ENCODE measurements at places on chromosomes 3 and 15.

DNA sequence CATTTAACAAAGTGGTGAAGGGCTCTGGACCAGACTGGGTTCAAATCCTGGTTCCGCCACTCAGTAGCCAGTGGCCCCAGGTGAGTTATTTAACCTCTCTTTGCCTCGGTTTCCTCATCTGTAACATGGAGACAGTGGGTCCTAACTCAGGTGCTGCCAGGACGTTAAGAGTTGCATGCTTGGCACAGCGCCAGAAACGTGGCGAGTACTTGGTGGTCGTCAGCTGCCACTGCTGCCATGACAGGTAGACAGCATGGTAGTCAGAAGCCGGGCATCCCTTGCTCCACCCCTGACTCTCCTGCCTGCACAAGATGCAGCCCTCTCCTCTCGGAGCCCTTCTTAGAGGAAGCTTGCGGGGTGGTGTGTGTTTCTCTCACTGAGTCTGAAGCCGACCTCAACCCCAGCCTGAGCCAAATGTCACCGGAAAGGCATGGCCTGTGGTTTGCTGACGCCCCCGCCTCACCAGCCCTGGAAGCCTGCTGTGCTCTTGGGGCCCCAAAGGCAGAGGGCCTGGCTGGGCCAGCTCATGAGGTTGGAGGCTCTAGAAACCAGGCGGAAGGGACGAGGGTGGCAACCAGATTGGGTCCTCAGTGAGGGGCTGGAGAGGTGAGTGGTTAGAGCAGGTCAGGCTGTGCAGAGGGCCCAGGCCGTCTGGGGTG is 160.8 kb upstream of the TLE3 start:
- DNase-seq, result no peak

DNA sequence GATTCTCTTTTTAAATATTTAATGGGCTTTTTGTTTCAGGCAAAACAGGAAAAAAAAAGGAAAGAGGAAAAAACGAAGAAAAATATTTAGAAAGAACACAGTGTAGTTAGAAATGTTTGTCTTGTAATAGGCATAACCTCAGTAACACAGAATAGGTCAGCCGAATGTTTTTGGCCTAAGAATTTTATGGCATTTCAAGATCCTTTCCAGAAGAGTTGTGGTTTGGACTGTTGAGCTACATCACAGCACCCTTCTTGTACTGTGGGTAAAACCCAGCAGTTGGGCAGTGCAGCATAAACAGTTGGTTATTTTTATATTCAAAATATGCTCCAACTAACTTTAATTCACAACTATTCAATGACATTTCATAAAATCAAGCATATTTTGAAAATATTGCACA is 474.4 kb upstream of the AGTR1 start:
- DNase-seq, result no peak

GRCh38 chr3:65884071-65884470 is 154.6 kb downstream of the MAGI1 start:
- DNase-seq, result no peak

DNA sequence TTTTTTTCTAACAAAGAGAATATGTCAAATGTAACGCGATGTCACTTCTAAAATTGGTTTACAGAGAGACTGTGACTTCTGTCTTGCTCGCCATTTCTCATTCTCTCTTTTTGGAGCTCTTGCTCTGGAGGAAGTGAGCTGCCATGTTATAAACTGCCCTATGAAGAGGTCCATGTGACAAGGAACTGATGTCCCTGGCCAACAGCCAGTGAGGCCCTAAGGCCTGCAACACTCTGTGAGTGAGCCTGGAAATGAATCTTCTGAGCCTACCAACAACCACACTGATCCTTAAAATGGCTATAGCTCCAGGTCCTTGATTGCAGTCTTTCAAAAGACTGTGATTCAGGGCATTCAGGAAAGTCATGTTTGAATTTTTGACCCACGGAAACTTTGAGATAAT is 49.9 kb downstream of the NMD3 start:
- no peak for DNase-seq

DNA sequence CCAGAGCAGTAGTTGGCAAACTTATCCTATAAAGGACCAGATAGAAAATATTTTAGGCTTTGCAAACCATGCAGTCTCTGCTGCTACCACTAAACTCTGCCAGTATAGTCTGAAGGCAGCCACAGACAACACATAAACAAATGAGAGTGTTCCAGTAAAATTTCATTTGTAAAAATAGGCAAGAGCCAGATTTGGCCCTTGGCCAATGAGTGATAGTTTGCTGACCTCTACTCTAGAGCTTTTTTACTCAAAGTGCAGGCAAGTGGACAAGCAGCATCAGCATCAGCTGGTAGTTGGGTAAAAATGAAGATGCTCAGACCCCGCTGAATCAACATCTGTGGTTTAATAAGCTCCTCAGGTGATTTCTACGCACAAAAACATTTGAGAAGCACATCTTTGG is 269.8 kb downstream of the NTRK3 start:
- no peak for DNase-seq

DNA sequence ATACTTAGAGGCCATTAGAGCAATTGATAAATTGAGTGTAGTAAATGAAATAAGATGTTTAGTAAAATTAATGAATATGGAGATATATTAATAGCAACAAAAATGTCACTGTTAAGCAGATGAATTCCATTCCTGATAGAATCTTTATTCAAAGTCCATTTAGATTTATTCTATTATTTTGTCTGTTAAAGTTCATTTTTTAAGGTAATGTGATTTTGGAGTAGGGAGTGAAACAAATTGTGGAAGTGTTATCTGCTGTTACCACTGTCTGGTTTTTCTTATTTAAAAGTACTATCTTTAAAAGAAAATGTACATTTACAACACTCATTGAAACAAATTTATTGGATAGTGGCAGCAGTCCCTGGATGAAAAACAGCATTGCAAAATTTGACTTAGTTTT is 70.4 kb downstream of the PPM1L start:
- no peak for DNase-seq

DNA sequence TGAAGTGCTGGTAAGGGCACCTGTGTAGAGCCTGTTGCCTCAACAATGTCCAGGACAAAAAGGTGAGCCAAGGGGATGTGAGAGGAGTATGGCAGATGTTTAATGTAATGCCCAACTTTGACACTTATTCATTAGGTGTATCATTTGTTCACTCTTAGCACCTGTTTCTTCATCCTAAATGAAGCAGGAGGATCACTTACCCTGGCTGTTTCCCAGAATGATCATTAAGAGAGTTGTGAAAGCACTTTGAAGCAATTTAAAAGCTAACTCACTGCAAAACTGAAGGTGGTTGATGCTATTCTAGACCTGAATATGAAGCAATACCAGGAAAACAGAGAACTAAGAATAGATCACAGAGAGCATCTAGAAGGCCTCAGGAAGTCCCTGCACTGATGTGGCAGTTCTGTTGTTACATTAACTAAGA is 3.4 kb upstream of the HHLA2 start:
- DNase-seq, result no peak

GRCh38 chr3:156997351-156997750 is 162.6 kb downstream of the CCNL1 start:
- DNase-seq, result no peak

- DNase-seq, result no peak
Observed at GRCh38 chr3:53198256-53198977, 37.4 kb downstream of the PRKCD start.

DNA sequence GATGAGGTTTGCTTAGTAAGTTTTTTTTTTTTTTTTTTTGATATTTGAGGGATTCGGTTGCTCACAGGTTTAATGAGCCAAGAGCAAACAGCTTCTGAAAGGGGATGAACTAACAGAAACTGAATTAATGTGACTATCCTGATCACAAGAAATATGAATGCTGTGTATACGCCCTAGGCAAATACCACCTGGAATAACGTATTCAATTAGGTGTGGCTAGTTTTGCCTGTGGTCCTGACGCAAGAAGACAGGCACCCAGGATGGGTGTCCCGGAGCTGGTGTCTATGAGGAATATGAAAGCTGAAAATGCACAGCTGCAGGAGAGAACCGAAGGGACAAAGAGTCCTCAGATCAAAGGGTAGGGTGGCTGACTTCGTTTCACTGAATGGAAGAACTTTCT is 14.6 kb downstream of the LSG1 start:
- DNase-seq, result no peak

GRCh38 chr3:187533797-187534196 is 136.4 kb downstream of the SST start:
- no peak for DNase-seq

DNA sequence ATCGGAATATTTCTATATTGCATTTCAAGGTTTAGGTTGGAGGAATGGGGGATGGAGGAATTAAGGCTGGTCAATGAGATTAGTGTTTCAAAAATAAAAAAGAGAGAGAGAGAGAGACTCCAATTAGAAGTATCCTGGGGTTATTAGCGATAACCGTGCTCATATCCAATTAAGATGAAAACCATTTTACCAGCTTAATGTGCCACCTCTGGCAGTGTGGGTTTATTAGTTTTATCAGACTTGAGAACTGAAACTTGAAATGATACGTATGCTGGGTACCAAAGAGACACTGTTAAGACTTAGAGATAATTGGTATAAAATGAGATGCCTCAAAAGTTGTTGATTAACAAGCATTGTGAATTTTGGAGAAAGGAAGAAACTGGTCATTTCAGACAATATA is 251.5 kb upstream of the NR2F2 start:
- DNase-seq, result no peak

DNA sequence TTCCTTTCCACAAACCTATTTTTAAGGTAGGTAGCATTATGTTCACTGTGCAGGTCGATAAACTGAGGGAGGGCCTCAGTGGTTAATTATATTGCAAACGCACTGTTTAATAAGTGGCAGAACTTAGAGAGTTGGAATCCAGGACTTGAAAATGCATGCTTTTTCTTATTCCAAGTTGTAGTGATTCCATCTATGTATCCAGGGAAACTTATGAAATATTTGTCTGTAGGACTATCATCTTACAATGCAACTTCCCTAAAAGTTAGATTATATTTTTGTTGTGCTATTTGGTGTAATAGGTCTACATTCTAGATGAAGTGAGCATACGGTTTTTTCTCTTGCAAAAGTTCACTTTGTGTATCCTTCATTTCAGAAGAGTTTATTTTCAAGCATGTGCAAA is 419.5 kb downstream of the NAALADL2 start:
- DNase-seq, result no peak

GRCh38 chr3:137134431-137134830 is 176.6 kb downstream of the IL20RB start:
- DNase-seq, result no peak

DNA sequence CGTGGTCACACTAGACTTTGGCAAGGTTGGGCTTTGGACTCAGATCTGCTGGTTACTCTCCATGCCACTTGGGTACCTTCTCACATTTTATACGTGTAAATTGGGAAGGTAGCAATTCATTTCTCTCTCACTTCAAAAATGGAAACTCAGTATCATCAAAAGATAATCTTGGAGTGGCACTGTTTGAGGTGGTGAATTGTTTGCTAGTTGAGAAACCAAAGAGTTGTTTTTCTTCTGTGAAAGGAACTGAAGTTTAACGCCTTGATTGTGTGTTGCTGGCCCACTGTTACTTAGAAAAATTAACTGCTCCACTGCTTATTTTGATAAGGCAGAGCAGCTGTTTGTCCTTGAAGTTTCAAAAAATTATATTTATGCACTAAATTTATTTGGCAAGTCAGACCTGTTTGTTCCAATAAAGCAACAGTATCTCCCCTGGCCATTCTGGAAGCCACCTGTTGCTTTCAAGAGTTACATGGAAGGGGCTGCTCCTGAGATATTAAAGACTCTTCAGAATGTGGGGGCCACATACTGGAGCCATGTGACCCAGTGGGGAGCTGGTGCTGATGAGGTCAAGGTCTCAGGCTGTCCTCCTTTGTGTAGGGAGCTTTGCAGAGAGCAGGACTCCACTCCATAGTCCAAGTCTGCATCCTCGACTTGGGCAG is 16.2 kb downstream of the PLCL2 start:
- DNase-seq, result no peak

GRCh38 chr3:193078996-193079753 is 161.5 kb upstream of the MB21D2 start:
- no peak for DNase-seq

GRCh38 chr3:195543500-195544229 is 540 bp upstream of the PPP1R2 start:
- no peak for DNase-seq

- DNase-seq, result no peak
Observed at GRCh38 chr3:123667784-123668183, 82.9 kb upstream of the HACD2 start.

GRCh38 chr3:59798372-59799086 is 748.7 kb upstream of the CFAP20DC start:
- DNase-seq, result no peak

- no peak for DNase-seq
Observed at GRCh38 chr3:182242489-182242942, 530.8 kb downstream of the SOX2 start.

GRCh38 chr3:183826448-183827250 is 1.3 kb upstream of the MAP6D1 start:
- DNase-seq, result no peak

GRCh38 chr3:270688-271087 is 74.1 kb downstream of the CHL1 start:
- DNase-seq, result no peak

DNA sequence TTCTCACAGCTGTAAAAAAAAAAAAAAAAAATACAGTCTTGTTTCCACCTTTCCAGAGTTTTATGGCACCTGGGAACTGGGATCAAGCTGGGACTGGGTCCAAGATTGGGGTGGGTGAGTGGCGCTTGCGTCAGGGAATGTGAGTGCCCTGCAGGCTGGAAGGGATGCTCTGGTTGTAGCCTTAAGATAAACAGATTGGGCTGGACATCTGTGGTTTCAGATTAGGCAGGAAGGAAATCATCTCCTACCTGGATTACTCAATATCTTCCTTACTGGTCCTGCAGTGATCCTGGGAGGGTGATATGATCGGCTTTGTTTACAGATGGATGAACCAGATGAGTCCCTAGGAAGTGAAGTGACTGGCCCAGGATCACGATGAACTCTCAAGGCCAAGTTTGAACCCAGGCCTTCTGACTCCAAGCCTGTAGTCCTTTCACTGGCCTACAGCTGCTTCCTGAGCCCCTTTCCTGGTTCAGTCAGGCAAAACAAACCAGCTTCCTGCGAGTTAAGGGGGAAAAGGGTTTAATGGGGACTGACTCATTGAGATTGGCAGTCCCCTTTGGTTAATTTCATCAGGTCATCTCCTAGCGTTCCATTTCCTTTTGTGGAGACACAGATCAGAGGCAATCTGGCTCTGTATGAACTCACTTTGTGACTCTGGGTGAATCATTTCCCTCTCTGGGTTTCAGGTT is 179.8 kb downstream of the THSD4 start:
- DNase-seq, result no peak

- no peak for DNase-seq
Observed at GRCh38 chr3:45677033-45677446, 12.2 kb upstream of the SACM1L start.
